Activated CD8-positive, alpha-beta memory T cell treated with anti-CD3 and anti-CD28 coated beads for 36 hours (primary cell): ENCODE measurements at places on chromosomes 2 and 18. TPM values are rescaled to one million over a fixed set of nuclear protein-coding genes. Genes with fewer than 3 reads are reported as not detected.

The ATP5F1A gene
- 505 TPM for total RNA-seq

The TDRD15 gene
- total RNA-seq = not detected

The ZAP70 gene
- 201 TPM for total RNA-seq

The POTEJ gene
- not detected for total RNA-seq

The MC2R gene
- total RNA-seq = not detected

The COL6A3 gene
- total RNA-seq = 15.8 TPM

The ANKRD62 gene
- total RNA-seq = not detected

The IKZF2 gene
- 8.8 TPM for total RNA-seq

The KCNG2 gene
- total RNA-seq = not detected

The LONRF2 gene
- 0.08 TPM for total RNA-seq

The PSTPIP2 gene
- total RNA-seq = 33.0 TPM

The UGT1A3 gene
- not detected for total RNA-seq

The NOSTRIN gene
- not detected for total RNA-seq

The FER1L5 gene
- not detected for total RNA-seq

The ARL4C gene
- total RNA-seq = 43.9 TPM

The MLPH gene
- not detected for total RNA-seq

The GCG gene
- total RNA-seq = not detected

The ZNF804A gene
- total RNA-seq = not detected

The UPP2 gene
- not detected for total RNA-seq

The HAAO gene
- total RNA-seq = 0.38 TPM

The PPP4R3B gene
- total RNA-seq = 74.2 TPM

The SLC23A3 gene
- 2.9 TPM for total RNA-seq

The CEP68 gene
- 4.1 TPM for total RNA-seq

The SLC4A5 gene
- total RNA-seq = 1.2 TPM

The ZNF236 gene
- 13.5 TPM for total RNA-seq

The ABCB11 gene
- total RNA-seq = not detected

The RGPD3 gene
- 0.06 TPM for total RNA-seq

The PPP3R1 gene
- 86.8 TPM for total RNA-seq

The ALK gene
- total RNA-seq = not detected

The SERPINB2 gene
- total RNA-seq = not detected

The ACP1 gene
- total RNA-seq = 160 TPM

The SERPINB10 gene
- not detected for total RNA-seq

The NEU2 gene
- total RNA-seq = not detected

The LOXL3 gene
- total RNA-seq = 1.4 TPM

The PKP4 gene
- total RNA-seq = 36.5 TPM

The PDCL3 gene
- 45.6 TPM for total RNA-seq

The FRZB gene
- not detected for total RNA-seq

The CXCR4 gene
- total RNA-seq = 81.0 TPM

The SERPINB7 gene
- not detected for total RNA-seq

The TOGARAM2 gene
- total RNA-seq = 5.7 TPM

The GALNT13 gene
- total RNA-seq = not detected

The TRIB2 gene
- total RNA-seq = 4.5 TPM

The KCNIP3 gene
- not detected for total RNA-seq

The SIGLEC15 gene
- total RNA-seq = not detected

The HOXD10 gene
- total RNA-seq = not detected

The NDUFS1 gene
- total RNA-seq = 96.4 TPM

The PRKCE gene
- total RNA-seq = 7.0 TPM

The TMEM247 gene
- total RNA-seq = not detected

The ZNF385B gene
- total RNA-seq = not detected

The NTSR2 gene
- not detected for total RNA-seq

The LCT gene
- total RNA-seq = 0.25 TPM

The REEP1 gene
- 0.23 TPM for total RNA-seq

The ARHGAP25 gene
- total RNA-seq = 64.0 TPM

The LRRTM4 gene
- total RNA-seq = not detected

The TXNDC2 gene
- not detected for total RNA-seq

The OBSL1 gene
- total RNA-seq = 0.99 TPM

The TACR1 gene
- total RNA-seq = not detected

The SP140 gene
- 110 TPM for total RNA-seq
